ENCODE measurements at places on chromosomes 11 and 22. TPM values are rescaled to one million over a fixed set of nuclear protein-coding genes. Genes with fewer than 3 reads are reported as not detected.

Gene PITPNM1
- 132 TPM for total RNA-seq

DNA sequence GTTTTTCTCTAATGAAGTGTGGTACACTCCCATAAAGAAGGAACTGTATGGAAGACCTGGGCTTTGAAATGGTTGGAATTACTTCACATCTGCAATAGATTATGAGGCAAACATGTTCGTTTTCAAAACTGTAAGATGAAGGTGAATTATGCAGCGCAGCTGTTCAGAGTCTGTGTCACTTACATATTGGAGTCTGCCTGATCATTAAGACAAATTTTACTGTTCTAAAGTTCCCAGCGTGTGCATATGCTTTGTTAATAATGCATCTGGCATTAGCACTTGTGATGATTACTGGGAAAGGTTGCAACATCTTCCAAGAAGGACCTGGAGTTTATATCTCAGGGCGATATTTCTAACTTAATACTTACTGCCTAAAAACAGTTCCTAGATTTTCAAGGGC is 255.2 kb upstream of the ZC3H12C start:
- no peak overlapping the region for H3K27ac ChIP-seq
- peaks cover 3% of the 10 kb centered on the region for H3K27me3 ChIP-seq
- no peak for DNase-seq
- H3K4me1 ChIP-seq: no peaks in the 10 kb centered on the region
- H3K36me3 ChIP-seq: no peaks in the 10 kb centered on the region
- H3K4me3 ChIP-seq: no peak overlapping the region

GRCh38 chr11:80255021-80255420 is 814.2 kb upstream of the TENM4 start:
- no peaks in the 10 kb centered on the region for H3K36me3 ChIP-seq
- DNase-seq: no peak
- H3K27ac ChIP-seq: no peak overlapping the region
- no peaks in the 10 kb centered on the region for H3K4me1 ChIP-seq
- no peaks in the 10 kb centered on the region for H3K27me3 ChIP-seq

Gene MTMR3
- 33.9 TPM for total RNA-seq

- peaks cover 49% of the 10 kb centered on the region for H3K4me1 ChIP-seq
- peak overlapping the region; percentile 26 for H3K27ac ChIP-seq
- peak overlapping the region; percentile 96 for H3K4me3 ChIP-seq
These were observed 2.1 kb upstream of the NADSYN1 start for GRCh38 chr11:71450939-71451338.

DNA sequence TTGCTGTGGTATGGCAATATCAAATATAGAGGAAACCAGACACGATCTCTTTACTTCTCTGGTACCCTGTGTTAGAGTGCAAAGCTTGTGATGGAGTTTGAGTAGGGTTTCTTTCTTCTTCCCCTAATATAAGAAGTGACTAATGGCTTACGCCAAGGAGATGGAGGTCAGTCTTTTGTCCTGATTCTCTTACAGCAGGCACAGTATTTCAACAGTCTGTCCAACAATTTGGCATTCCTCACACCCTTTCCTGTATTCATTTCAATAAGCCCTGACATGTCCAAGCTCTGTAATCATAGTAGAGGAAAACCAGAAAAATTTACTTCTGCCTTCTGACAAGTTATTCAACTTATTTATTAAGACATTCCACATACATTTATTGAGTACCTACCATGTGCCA is 546.2 kb downstream of the TMEM135 start:
- no peaks in the 10 kb centered on the region for H3K4me1 ChIP-seq
- H3K36me3 ChIP-seq: no peaks in the 10 kb centered on the region

DNA sequence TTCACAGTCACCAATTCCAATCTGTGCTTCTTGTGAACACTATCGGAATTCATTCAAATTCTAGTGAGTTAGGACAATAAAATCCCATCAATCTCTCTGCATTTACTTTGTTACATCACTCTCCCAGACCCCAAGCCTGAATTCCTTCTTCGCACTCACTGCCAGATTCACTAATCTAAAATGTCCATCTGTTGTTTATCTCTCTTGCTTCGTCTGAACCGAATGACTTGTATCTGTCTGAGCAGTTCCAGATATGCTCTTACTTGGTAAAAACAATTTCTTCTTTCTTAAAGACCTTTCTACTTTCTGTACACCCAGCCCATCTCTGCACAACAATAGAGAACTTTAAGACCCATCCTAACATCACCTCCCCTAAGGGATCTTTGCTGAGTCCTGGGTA is 7.0 kb downstream of the MMP10 start:
- H3K36me3 ChIP-seq: no peaks in the 10 kb centered on the region
- H3K4me1 ChIP-seq: no peaks in the 10 kb centered on the region
- peaks cover 8% of the 10 kb centered on the region for H3K27me3 ChIP-seq
- no peak overlapping the region for H3K27ac ChIP-seq

Gene DPP3
- total RNA-seq: 45.7 TPM

Gene MEI1
- 52.5 TPM for total RNA-seq

- H3K36me3 ChIP-seq: peaks cover 2% of the 10 kb centered on the region
- H3K27ac ChIP-seq: peak overlapping the region; percentile 67
- H3K4me3 ChIP-seq: peak overlapping the region; percentile 51
- peaks cover 2% of the 10 kb centered on the region for H3K27me3 ChIP-seq
These were observed 397.0 kb downstream of the ETS1 start for GRCh38 chr11:128190312-128190711.

DNA sequence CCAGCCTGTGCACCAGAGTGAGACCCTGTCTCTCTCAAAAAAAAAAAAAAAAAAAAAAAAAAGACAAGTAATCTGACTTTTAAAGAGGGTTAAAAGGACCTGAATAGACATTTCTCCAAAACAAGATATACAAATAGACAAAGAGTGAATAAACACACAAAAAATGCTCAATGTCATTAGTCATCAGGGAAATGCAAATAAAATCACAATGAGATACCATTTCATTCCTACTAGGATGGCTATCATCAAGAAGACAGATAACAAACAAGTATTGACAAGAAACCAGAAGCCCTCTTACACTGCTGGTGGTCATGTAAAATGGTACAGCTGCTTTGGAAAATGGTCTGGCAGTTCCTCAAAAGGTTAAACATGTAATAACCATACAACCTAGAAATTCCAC is 4.1 kb downstream of the RIC3 start:
- peaks cover 2% of the 10 kb centered on the region for H3K36me3 ChIP-seq
- H3K27ac ChIP-seq: no peak overlapping the region
- H3K27me3 ChIP-seq: peaks cover 14% of the 10 kb centered on the region
- peaks cover 21% of the 10 kb centered on the region for H3K4me1 ChIP-seq
- no peak for DNase-seq
- no peak overlapping the region for H3K4me3 ChIP-seq

GRCh38 chr11:82832983-82833382 is 67.2 kb downstream of the PRCP start:
- no peak overlapping the region for H3K27ac ChIP-seq
- no peak overlapping the region for H3K4me3 ChIP-seq
- H3K36me3 ChIP-seq: peaks cover 10% of the 10 kb centered on the region
- DNase-seq: no peak
- H3K27me3 ChIP-seq: no peaks in the 10 kb centered on the region
- H3K4me1 ChIP-seq: no peaks in the 10 kb centered on the region

Gene IL17REL
- not detected for total RNA-seq

GRCh38 chr22:45823336-45823735 is 151.7 kb downstream of the ATXN10 start:
- no peak for DNase-seq
- H3K36me3 ChIP-seq: peaks cover 24% of the 10 kb centered on the region
- H3K4me3 ChIP-seq: no peak overlapping the region
- H3K4me1 ChIP-seq: no peaks in the 10 kb centered on the region

Gene MS4A14
- not detected for total RNA-seq

DNA sequence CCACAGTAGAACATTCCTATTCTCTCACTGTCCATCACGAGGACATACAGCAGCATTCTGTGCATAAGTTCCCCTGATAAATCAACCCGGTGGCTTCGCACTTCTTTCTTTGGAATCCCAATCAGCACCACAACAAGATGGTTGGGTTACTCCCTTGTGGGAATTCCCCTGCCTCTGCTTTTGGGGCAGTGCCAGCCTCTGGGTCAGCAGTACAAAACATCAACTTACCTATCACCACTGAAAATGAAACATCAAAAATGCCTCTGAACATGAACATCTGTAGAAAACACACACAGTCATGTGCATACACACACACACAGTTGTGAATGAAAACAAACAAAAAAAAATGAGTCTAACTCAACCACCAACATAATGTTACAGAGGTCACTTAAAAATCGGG is 79.3 kb downstream of the KCNA4 start:
- DNase-seq: no peak
- H3K4me3 ChIP-seq: no peak overlapping the region
- no peaks in the 10 kb centered on the region for H3K36me3 ChIP-seq
- no peak overlapping the region for H3K27ac ChIP-seq
- H3K4me1 ChIP-seq: no peaks in the 10 kb centered on the region

DNA sequence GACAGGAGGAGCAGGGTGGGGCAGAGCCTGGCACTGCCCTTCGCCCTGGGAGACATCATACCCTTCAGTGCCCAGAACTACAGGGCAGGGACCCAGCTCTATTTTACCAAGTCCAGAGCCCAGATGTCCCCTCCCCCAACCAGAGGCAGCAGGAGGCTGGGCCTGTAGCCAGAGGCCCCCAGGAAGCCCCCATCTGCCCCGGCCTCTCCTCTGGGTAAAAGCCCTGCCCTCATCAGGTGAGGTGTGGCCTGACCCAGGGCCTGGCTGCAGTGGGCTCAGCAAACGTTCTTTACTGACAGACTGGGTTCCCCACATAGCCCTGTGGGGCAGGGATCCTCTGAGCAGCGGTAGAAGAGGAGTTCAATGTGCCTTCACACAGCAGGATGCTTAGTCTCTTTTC is 51.8 kb upstream of the SLC22A12 start:
- DNase-seq: no peak
- no peaks in the 10 kb centered on the region for H3K36me3 ChIP-seq
- peaks cover 26% of the 10 kb centered on the region for H3K27me3 ChIP-seq
- no peak overlapping the region for H3K4me3 ChIP-seq

Gene BRD1
- 56.9 TPM for total RNA-seq

GRCh38 chr11:60872961-60873524 is 5.7 kb downstream of the ZP1 start:
- peak overlapping the region; percentile 62 for H3K27ac ChIP-seq
- no peaks in the 10 kb centered on the region for H3K36me3 ChIP-seq
- H3K4me1 ChIP-seq: peaks cover 53% of the 10 kb centered on the region
- DNase-seq: no peak

GRCh38 chr22:32331236-32331917 is 26.3 kb upstream of the RFPL3 start:
- no peak overlapping the region for H3K4me3 ChIP-seq
- peaks cover 3% of the 10 kb centered on the region for H3K27me3 ChIP-seq
- no peak for DNase-seq

Gene OR10A5
- not detected for total RNA-seq

DNA sequence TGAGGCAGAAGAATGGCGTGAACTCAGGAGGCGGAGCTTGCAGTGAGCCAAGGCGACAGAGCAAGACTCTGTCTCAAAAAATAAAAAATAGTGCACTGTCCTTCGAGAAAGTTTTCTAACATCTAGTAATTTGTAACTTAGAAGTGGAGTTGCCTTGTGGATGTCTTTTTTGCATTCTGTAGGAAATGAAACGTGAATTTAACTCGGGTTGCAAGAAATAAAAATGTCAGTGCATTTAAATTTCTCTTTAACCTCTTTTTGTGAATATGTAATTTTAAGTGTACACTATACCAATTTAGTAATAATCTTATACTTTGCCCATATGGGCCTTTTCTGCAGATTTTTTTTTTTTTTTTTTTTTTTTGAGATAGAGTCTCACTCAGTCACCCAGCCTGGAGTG is 26.2 kb upstream of the CRKL start:
- H3K27me3 ChIP-seq: peaks cover 3% of the 10 kb centered on the region
- H3K27ac ChIP-seq: no peak overlapping the region
- peaks cover 14% of the 10 kb centered on the region for H3K36me3 ChIP-seq
- no peaks in the 10 kb centered on the region for H3K4me1 ChIP-seq
- no peak for DNase-seq
- H3K4me3 ChIP-seq: no peak overlapping the region

Gene DERL3
- total RNA-seq: 9.9 TPM

- peaks cover 2% of the 10 kb centered on the region for H3K36me3 ChIP-seq
- no peaks in the 10 kb centered on the region for H3K27me3 ChIP-seq
- H3K4me3 ChIP-seq: no peak overlapping the region
These were observed 16.6 kb upstream of the ARHGAP8 start for GRCh38 chr22:44735518-44736428.

- peak overlapping the region; percentile 48 for H3K4me3 ChIP-seq
- DNase-seq: no peak
- H3K4me1 ChIP-seq: peaks cover 27% of the 10 kb centered on the region
- H3K36me3 ChIP-seq: peaks cover 9% of the 10 kb centered on the region
These were observed 579 bp upstream of the PHLDB1 start for GRCh38 chr11:118606844-118607228.

Gene MN1
- total RNA-seq: 0.28 TPM

GRCh38 chr11:116302756-116303155 is 470.0 kb downstream of the BUD13 start:
- no peak overlapping the region for H3K27ac ChIP-seq
- no peak for DNase-seq
- H3K36me3 ChIP-seq: no peaks in the 10 kb centered on the region
- no peaks in the 10 kb centered on the region for H3K27me3 ChIP-seq
- no peak overlapping the region for H3K4me3 ChIP-seq

DNA sequence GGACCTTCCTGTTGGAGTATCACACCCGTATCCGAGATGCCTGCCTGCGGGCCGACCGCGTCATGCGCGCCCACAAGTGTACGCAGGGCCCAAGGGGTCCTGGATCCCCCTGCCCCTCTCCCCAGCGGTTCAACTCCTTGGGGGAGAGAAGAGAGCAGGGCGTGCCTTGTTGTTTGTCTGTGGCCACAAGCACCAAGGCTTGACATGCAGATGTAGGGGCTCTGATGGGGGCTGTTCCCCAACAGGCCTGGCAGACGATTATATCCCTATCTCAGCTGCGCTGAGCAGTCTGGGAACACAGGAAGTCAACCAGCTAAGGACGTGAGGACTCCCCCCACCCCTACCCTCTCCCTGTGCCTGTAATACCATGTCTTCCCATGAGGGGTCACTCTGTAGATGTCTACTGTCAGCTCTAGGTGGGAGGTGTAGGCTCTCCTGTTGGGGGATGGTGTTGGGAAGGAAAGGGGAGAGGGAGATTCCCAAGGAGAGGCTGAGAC is 6.8 kb downstream of the CFL1 start:
- DNase-seq: no peak
- H3K4me3 ChIP-seq: no peak overlapping the region
- no peak overlapping the region for H3K27ac ChIP-seq
- H3K4me1 ChIP-seq: peaks cover 24% of the 10 kb centered on the region

Gene SLN
- not detected for total RNA-seq

Gene C11orf87
- total RNA-seq: not detected

GRCh38 chr22:36850056-36850455 is 10.8 kb upstream of the NCF4 start:
- no peak for DNase-seq
- H3K36me3 ChIP-seq: no peaks in the 10 kb centered on the region
- peaks cover 10% of the 10 kb centered on the region for H3K4me1 ChIP-seq
- H3K27me3 ChIP-seq: peaks cover 20% of the 10 kb centered on the region

DNA sequence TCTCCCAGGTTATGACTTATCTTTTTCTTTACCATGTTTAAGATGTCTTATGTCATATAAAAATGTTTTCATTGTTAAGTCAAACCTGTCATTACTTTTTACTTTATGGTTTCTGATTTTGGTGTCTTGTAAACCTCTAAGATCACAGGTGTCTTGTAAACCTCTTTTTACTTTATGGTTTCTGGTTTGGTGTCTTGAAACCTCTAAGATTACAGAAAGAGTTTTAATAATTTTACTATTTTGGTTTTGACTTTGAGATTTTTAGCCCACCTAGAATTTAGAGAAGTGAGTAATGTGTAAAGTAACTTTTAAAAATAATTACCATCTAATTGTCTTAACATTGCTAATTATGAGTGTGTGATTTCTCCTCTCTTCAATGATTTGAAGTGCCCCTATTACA is 2.6 kb downstream of the CSF2RB start:
- H3K4me1 ChIP-seq: peaks cover 13% of the 10 kb centered on the region
- peaks cover 1% of the 10 kb centered on the region for H3K36me3 ChIP-seq
- H3K27ac ChIP-seq: no peak overlapping the region

Gene IGLL1
- total RNA-seq: not detected
